ENCODE measurements at places on chromosomes 2 and 18. TPM values are rescaled to one million over a fixed set of nuclear protein-coding genes. Genes with fewer than 3 reads are reported as not detected.

DNA sequence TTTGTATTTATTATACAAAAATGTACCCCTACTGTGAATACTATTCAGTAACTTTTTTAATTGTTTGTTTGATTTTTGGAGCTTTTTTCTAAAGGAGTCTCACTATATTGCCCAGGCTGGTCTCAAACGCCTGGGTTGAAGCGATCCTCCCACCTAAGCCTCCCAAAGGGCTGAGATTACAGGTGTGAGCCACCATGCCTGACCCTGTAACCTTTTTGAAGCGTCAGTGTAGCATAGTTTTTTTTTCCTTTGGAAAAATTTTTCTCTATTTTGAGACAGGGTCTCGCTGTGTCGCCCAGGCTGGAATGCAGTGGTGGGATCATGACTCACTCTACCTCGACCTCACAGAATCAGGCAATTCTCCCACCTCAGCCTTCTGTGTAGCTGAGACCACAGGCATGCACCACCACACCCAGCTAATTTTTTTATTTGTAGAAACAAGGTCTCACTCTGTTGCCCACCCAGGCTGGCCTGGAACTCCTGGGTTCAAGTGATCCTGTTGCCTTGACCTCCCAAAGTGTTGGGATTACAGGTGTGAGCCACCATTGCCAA is 2.0 kb downstream of the GMCL1 start:
- no peak for DNase-seq

Gene CABYR
- 3.5 TPM for total RNA-seq

DNA sequence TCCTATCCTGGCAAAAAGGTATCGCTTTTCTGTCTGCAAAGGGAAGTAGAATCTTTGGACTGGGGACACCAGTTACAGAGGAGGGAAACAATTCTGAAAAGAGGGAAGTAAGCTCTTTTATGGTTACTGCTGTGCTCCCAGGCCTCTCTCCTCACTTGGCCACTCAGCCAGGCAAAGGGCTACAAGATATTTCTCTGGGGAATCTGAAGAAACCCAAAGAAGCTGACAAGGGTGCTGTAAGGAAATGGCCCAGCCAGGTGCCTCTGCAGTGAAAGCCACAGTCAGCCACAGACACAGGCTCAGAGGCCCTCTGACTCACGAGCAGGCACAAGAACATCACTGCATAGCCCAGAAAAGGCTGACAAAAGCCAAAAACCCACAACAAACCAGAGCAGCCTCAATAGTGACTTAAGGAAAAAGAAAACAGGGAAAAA is 5.8 kb downstream of the HDLBP start:
- DNase-seq = no peak

Gene ZNF385B
- 7.5 TPM for total RNA-seq

- DNase-seq = no peak
Observed at GRCh38 chr2:161166538-161167409, 6.5 kb downstream of the TANK start.

DNA sequence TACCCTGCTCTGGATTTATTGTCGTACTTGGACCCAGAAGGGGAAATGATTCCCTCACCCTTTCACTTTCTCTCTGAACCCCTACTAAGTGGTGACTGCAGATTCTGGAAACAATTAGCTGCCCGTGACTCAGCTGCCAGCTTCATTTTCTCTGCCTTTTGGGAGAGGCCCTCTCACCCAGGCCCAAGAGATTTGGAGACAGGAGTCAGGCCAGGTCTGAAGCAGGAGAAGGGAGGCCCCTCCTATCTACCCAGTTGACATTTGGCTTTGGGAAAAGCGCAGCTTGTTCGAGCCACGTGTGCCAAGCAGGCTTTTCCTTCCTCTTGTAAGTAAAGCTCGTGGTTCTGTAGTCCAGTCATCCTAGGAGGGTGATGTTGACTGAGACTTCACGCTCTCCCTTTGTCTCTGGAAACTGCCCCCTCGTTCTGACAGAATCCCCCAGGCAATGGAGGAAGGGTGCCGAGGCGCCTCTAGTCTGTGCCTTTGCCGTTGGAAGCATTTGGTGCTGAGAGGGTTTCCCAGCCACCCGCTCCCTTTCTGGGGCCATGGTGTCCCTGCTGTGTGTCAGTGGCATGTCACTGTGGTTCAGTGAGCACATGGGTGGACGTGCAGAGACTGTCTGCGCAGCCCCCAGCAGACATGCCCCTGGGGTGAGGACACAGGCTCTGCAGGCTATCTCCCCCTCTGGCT is 8.6 kb downstream of the OXER1 start:
- DNase-seq = no peak

- DNase-seq = peak; percentile 82
Observed at GRCh38 chr18:2846636-2847316, at the start of gene EMILIN2. EMILIN2 (plus strand) TSS chr18:2847006; CDS start chr18:2847189, 183 bp downstream.

GRCh38 chr2:160288324-160288723 is 88.3 kb upstream of the ITGB6 start:
- no peak for DNase-seq

GRCh38 chr2:73264332-73264606 is 20.0 kb downstream of the FBXO41 start:
- DNase-seq = no peak

- DNase-seq = peak; percentile 73
Observed at GRCh38 chr18:74499633-74500032, 3.5 kb downstream of the CNDP2 start.

DNA sequence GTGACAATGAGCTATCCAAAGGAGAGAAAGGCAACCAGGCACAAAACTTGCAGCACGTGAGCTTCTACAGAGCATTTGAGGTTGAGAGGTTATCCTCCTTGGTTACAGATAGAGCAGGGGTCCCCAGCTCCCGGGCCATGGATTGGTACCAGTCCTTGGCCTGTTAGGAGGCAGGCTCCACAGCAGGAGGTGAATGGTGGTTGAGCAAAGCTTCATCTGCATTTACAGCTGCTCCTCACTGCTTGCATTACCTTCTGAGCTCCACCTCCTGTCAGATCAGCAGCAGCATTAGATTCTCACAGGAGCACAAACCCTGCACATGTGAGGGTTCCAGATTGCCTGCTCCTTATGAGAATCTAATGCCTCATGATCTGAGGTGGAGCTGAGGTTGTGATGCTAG is 57.8 kb upstream of the ST8SIA3 start:
- DNase-seq = no peak

- peak; percentile 30 for DNase-seq
Observed at GRCh38 chr18:79923896-79924585, 27.4 kb downstream of the SLC66A2 start.

Gene PSMA8
- not detected for total RNA-seq

- DNase-seq = peak; percentile 56
Observed at GRCh38 chr2:189254268-189254883, 74.8 kb upstream of the COL5A2 start.

DNA sequence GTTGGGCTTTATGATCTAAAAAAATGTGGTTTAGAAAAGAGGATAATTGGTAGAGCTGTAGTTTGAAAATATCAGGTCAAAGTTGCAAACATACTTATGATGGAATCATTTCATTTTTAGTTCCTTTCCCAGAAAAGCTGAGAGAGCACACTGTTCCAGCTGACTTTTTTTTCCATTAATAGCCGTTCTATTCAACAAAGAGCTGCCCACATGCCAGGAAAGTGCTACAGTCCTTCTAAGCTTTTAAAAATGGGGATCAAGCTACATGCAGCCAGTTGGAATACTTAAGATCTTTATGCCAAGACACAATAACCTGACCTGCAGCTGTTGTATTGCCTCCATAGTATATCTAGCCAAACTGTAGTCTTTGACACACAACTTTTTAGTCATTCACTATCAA is 111.5 kb downstream of the GALNT3 start:
- no peak for DNase-seq

Gene IFIH1
- 16.9 TPM for total RNA-seq

Gene VWA3B
- total RNA-seq = 1.1 TPM

GRCh38 chr18:57404345-57404744 is 30.8 kb upstream of the ONECUT2 start:
- no peak for DNase-seq

Gene GPR55
- total RNA-seq = not detected

DNA sequence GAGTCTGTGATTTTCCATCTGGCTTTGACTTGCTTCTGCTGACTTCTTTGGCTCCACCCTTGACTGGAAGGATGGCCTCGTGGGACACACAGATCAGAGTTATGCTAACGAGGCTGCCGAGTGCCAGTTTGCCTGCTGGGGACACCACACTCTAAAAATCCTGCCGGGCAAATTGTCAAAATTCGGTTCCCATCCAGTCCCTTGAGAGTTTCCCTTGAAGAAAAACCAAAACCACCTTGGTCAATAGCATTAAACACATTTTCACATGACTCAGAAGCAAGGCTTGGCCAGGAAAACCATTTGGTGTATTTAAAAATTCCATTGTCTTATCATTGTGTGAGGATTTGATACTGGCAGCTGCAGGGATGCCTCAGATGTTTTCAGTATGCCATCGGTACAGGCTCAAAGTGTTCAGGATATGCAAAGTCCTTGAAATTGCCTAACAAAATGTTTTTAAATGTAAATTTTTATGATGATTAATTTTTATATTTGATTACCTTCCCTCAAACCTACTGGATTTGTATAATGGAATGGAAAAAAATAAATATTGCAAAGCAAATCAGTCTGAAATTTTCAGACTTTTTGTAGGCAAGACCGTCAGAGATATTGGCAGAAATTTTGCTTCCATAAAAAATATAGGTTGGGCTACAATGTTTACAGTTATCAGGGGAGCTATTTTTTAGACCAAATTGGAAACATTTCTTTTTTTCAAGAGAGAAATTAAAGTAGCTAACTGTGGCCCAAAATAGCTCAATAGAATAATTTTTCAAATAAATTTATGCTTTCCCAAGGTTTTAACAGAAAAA is 41.6 kb downstream of the KCNE4 start:
- peak; percentile 24 for DNase-seq

GRCh38 chr2:217326238-217327022 is 466.6 kb upstream of the TNP1 start:
- DNase-seq = no peak

DNA sequence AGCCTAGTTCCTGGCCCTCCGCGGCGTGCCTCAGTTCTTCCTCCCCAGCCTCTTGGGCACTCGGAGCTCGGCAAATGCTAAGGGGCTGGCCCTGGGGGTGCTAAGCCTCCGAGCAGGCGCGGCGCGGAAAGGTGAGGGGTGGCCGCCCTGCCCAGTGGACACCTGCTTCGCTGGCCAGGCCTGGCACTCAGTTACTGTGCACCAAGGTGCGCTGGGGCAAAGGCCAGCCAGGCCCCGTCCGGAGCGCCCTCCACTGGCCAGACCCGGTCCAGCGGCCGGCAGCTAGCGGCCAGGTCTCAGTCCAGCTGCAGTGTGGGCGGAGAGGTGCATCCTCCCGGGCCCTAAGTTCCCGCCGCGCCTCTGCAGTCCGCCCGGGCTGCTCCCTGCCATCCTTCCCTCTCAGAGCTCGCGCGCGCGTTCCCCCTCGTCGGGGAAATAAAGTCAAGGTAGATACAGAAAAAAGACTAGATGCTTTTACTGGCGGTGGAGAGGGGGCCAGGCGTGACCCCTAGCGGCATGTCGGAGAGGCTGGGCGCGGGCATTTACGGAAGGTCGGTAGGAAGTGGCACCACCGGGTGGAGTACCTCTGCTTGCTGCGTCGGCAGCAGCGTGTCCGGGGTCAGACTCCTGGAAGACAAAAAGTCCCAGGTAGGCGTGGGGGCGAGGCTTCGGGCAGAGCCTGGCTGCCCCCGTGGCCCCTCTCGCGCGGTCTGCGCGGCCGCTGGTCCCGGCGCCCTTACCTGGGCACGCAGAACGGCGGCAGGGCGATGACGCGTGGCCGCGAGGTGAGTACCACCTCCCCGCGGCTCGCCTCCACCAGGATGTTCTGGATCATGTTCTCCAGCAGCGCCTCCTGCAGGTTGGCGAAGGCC is 9.4 kb upstream of the CRYBA2 start:
- DNase-seq = no peak

Gene NTSR2
- total RNA-seq = not detected

Gene KCNG2
- 0.23 TPM for total RNA-seq

GRCh38 chr2:102509749-102510148 is 36.7 kb downstream of the SLC9A4 start:
- no peak for DNase-seq

GRCh38 chr18:60411715-60412114 is 39.1 kb upstream of the MC4R start:
- DNase-seq = no peak

Gene DSG1
- not detected for total RNA-seq

Gene CYP27C1
- 0.31 TPM for total RNA-seq

Gene TBR1
- total RNA-seq = not detected

DNA sequence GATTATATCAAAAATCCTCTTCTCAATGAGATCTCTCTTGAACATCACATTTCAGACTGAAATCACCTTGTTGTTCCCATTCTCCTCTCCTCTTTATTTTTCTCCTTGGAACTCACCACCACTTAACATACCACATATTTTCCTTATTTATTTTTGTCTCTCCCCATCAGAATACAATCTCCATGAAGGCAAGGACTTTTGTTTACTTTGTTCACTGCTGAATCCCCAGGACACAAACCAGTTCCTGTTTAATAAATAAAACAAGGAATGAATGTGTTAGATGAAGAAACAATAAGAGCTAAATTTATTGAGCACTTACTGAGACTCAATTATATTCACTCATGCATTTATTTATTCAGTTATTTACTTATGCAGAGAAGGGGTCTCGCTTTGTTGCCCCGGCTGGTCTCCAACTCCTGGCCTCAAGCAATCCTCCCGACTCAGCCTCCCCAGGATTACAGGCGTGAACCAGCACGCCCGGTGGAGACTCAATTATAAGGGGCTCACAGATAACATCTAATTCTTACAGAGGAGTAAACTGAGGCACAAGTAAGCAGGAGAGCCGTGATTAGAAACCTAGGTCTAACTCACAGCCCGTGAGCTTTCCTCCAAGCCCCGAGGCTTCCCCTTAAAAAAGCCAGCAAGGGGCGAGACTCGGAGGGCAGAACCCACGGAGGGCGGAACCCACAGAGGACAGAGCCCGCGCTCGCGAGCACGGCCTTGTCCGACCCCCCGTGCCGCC is 616 bp upstream of the TAF1B start:
- DNase-seq = no peak

GRCh38 chr2:44168681-44169154 is at the start of gene PPM1B:
PPM1B (plus strand) TSS chr2:44168875; CDS start chr2:44201200, 32,325 bp downstream.
- DNase-seq = peak; percentile 99

Gene ERICH2
- 1.5 TPM for total RNA-seq

Gene CXCR2
- 0.23 TPM for total RNA-seq

GRCh38 chr18:361941-362310 is 94.1 kb upstream of the THOC1 start:
- DNase-seq = no peak

DNA sequence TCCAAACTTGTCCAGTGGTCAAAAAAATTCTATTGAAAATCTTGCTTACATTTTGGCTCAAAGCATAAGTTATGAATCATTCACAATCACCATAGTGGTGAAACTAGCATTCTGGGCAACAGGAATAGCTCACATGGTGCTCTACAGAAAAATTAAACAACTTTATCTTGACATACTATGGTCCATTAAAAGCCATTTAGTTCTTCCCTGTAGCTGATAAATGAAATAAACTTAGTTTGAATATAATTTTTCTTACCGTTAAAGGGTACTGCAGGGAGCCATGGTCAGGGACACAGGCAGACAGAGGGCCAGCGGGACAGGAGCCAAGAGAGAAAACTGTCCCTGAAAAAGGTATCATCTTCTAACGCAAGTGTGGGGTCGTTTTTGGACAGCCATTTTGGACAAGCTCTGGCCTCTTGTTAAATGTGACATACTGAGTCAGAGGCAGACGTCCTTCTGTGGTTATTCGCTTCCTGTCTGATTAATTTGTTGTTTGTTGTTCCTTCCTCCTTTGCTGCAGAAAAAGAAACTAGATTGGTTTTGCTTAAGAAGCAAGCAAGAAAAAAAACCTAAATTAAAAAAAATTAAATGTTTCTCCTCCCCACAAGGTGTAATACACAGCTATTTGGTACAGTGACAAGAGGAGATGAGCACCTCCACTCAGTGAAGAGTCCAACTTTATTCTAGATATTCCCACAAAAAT is at the start of gene WIPF1:
TSS of gene WIPF1 (minus strand) at position 460 of the 703 bp plus-strand sequence. CDS start 12,231 bp downstream, outside the sequence.
- no peak for DNase-seq

Gene ADD2
- 1.2 TPM for total RNA-seq

Gene ACMSD
- not detected for total RNA-seq

Gene TRIM43
- not detected for total RNA-seq

Gene EGR4
- total RNA-seq = not detected
